GM12892 (cell line): ENCODE measurements at places on chromosomes 13 and 19.

DNA sequence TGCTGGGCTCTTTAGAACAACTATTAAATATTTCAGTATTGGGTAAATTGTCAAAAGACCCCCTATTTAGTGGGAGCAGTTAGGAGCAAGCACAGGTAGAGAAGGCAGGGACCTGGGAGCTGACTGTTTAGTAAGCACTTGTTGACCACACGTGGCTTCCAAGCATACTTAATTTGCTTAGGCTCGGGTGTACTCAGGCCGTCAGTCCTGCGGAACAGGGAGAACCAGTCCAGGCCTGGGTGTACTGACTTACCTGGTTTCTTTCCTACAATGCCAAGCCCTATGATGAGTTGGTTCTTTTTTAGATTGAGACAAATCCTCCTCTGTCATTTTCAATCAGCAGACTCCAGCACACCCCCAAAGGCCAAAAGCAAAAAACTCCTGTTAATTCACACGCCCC, 90.0 kb downstream of the WDFY2 start:
- no peak for DNase-seq

DNA sequence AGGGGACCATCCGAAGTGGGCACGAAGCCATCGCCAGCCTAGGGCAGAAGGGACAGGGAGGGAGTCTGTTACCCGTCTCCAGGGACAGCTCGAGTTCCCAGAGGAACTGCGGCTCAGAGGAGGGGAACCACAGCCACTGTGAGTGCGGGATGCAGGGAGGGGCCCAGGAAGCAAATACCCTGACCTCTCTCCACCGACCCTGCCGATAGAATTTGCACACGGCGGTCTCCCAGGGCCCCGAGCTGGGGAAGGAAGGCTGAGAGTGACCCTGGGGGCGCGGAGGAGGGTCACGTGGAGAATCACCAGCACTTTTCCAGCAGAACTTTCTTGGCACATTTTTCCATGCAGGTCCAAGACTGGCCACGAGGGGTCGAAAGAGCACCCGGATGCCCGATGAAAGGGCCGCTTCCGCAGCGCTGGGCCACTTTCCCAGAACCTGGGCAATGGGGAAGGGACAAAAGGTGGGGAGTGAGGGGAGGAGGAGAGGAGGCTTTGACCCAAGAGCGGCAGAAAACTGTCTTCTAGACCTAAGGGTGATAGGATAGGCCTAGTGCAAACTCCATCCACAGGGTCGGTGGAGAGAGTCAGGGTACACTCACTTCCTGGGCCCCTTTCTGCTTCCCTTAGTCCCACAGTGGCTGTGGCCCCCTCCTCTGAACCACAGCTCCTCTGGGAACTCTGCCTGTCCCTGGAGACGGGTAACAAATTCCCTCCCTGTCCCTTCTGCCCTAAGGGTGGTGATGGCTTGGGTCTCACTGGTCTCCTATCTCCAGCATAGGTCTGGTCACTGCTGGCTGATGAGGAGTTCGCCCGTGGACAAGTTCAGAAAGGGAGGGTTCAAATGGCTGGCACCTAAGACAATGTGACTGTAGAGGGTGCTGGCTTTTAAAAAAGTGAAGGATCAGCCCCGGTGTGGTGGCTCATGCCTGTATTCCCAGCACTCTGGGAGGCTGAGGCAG, 5.3 kb upstream of the GPR4 start:
- no peak for DNase-seq

GRCh38 chr13:63149375-63149774, 1733.7 kb upstream of the PCDH20 start:
- no peak for DNase-seq

DNA sequence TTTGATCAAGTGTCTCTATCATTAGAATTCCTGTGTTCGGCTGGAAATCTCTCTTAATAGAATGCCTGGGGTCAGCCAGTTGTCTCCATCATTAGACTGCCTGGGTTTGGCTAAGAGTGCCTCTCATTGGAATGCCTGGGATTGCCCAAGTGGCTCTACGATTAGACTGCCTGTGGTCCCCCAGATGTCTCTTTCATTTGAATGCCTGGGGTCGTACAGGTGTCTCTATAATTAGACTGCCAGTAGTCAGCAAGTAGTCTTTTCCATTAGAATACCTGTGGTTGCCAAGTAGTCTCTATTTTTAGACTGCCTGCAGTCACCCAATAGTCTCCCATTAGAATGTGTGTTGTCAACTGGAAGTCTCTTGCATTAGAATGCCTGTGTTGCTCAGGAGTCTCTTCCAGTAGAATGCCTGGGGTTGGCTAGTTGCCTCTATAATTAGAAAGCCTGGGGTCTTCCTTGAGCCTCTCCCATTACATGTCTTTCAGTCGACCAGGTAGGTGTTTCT, 1523.2 kb downstream of the UQCRFS1 start:
- DNase-seq: no peak

DNA sequence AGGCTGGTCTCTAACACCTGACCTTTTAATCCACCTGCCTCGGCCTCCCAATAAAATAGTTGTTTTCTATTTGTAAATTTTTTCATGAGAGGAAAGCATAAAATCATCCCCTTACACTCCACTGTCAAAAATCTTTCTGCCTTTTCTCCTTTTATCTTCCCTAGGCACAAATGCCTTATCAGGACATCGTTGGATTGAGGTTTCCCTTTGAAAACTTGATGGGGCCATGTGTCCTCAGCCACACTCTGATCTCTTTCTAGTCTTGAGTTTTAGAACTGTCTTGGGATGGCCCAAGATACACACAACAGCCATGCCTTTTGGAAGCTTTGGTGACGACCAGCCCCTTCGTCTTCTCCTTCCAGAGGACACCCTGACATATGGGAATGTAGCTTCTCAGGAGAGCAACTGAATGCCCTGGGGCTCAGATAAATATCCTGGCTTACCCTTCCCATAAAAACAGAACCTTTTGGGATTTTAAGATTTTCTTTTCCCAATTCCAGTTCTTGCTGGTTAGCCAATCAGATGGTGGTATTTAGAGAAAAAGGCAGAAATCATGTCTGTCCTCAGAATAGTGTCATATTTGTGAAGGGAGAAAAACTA, 112.4 kb downstream of the ZNF429 start:
- DNase-seq: no peak

DNA sequence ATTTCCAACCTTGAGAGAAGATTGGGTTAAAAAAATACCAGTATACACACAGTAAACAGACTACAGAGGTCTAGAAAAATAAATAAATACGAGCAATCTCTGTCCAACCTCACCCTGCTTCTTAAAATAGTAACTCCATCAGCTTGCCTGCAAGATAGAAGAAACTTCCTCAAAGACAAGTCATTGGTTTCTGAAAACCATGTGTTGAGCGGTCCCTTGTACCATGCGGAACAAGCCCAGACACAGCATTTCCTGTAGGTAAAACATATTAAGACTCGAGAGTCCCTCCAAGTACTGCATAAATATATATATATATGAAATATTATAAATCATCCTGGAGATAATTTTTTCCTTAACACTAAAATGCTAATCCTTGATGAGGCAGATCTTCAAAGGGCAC, 157.4 kb downstream of the MZT1 start:
- no peak for DNase-seq

- DNase-seq: no peak
Observed at GRCh38 chr13:58978331-58978730, 1185.4 kb downstream of the DIAPH3 start.

GRCh38 chr19:13995878-13996765, 10.0 kb downstream of the RFX1 start:
- no peak for DNase-seq

- no peak for DNase-seq
Observed at GRCh38 chr19:47111006-47111621, 2.5 kb downstream of the ZC3H4 start.

DNA sequence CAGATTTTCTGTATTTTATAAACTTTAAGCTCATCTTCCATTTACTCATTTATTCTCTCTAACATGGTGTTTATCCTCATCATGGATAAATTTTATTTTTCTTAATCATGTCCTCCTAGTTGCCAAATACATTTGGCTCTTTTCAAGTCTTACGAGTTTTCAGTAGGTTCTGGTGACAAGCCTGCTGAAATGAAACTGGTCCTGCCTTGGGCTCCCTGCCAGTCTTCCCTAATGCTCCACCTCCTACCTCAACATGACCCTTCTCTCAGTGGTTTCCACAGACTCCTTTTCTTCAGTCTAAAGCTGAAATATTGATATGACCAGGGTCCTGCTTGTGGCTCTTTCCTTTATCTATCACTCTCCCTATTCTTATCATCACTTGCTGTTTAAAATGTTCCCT, 81.2 kb downstream of the TRPC4 start:
- no peak for DNase-seq
